Dermis lymphatic vessel endothelial cell (primary cell): ENCODE measurements at places on chromosomes 12 and 14. TPM values are rescaled to one million over a fixed set of nuclear protein-coding genes. Genes with fewer than 3 reads are reported as not detected.

KRT78 gene
- not detected in 2 replicates for total RNA-seq

MGAT4C gene
- total RNA-seq, result under 0.01 TPM in 1 of 2 replicates, not detected in the other

NTF3 gene
- total RNA-seq, result 0.09 and 0.11 TPM in 2 replicates

LBHD2 gene
- total RNA-seq, result not detected in 2 replicates

SLC25A47 gene
- not detected in 2 replicates for total RNA-seq

TAS2R20 gene
- 1.7 and 2.4 TPM in 2 replicates for total RNA-seq

TAS2R46 gene
- 1.5 and 1.6 TPM in 2 replicates for total RNA-seq

FAM90A1 gene
- total RNA-seq, result under 0.01 TPM in 1 of 2 replicates, not detected in the other

DEPDC4 gene
- 0.22 and 0.26 TPM in 2 replicates for total RNA-seq

VRTN gene
- total RNA-seq, result not detected in 2 replicates

MYO1H gene
- total RNA-seq, result not detected in 2 replicates

ARHGEF40 gene
- 7.4 and 11.6 TPM in 2 replicates for total RNA-seq

KLHDC2 gene
- 87.9 and 91.1 TPM in 2 replicates for total RNA-seq

CLEC1B gene
- not detected in 2 replicates for total RNA-seq

SUOX gene
- 9.2 and 9.4 TPM in 2 replicates for total RNA-seq

MAX gene
- total RNA-seq, result 46.5 and 49.2 TPM in 2 replicates

MGP gene
- 193 and 280 TPM in 2 replicates for total RNA-seq

KLRD1 gene
- 0.09 and 0.11 TPM in 2 replicates for total RNA-seq

TAMALIN gene
- 27.4 and 32.4 TPM in 2 replicates for total RNA-seq
